CD8-positive, alpha-beta T cell (primary cell): ENCODE measurements at places on chromosomes 11 and 22. TPM values are rescaled to one million over a fixed set of nuclear protein-coding genes. Genes with fewer than 3 reads are reported as not detected.

DNA sequence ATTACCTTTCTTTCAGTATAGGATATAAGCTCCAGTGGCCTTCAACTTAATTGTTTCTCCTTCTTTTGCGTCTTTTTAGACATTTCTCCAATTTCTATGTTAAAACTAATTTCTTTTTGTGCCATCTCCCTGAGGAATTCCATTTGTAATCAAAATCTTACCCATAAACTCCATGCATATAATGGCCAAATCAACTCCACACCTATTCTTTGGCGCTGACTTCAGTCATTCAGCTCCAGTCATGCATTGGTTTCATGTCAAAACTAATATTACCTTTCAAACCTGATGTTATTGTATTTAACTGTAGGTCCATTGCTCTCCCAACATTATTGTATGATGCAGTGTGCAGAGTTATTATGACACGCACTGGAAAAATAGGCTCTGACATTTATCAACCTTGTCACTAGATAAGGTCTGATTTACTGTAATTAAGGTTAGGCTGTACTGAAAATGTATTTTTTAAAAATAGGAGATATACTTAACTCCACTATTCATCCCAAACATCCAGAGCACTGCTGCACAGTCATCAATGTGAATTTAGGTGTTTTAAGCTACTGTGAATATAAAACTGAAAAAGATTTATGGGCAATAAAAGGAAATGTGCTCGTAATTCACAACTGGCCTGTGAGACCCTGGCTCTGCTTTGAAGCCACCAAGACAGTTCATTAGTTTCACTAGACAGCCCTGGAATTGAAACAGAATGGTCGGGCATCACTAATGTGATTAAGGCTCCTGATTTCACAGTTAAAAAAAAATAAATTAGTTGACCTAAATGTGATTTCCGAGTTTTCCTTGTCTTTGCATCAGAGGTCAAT lies 180.6 kb upstream of the GRIA4 start:
- DNase-seq, result no peak

Gene YPEL1
- 3.3 TPM for total RNA-seq

GRCh38 chr11:59212744-59213631 lies at the start of gene MPEG1:
Gene MPEG1 (minus strand): TSS chr11:59212927. CDS start chr11:59212865, 62 bp downstream.
- no peak for DNase-seq

- DNase-seq, result no peak
These were observed 45.3 kb downstream of the PPARA start for GRCh38 chr22:46195487-46196165.

GRCh38 chr11:81570669-81571068 lies 1163.0 kb downstream of the FAM181B start:
- no peak for DNase-seq

Gene MALAT1
- total RNA-seq, result 26,729 TPM

GRCh38 chr11:76107971-76108370 lies 98.3 kb downstream of the WNT11 start:
- DNase-seq, result no peak
